ENCODE measurements at places on chromosomes 5 and 9.

GRCh38 chr5:100691548-100691947, 156.4 kb downstream of the FAM174A start:
- DNase-seq: no peak

GRCh38 chr9:100619665-100620064, 41.8 kb downstream of the CAVIN4 start:
- no peak for DNase-seq

DNA sequence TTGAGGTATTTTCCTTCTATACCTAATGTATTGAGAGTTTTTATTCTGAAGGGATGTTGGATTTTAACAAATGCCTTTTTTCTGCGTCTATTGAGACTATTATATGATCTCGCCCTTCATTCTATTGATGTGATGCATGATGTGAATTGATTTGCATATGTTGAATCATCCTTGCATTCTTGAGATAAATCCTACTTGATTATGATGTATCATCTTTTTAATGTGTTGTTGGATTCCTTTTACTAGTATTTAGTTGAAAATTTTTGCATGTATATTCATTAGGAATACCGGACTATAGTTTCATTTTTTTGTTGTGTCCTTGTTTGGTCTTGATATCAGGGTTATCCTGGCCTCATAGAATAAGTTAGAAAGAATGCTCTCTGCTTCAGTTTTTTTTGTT, 169.7 kb downstream of the NPR3 start:
- no peak for DNase-seq

GRCh38 chr5:44774279-44774880, 34.4 kb upstream of the MRPS30 start:
- no peak for DNase-seq

DNA sequence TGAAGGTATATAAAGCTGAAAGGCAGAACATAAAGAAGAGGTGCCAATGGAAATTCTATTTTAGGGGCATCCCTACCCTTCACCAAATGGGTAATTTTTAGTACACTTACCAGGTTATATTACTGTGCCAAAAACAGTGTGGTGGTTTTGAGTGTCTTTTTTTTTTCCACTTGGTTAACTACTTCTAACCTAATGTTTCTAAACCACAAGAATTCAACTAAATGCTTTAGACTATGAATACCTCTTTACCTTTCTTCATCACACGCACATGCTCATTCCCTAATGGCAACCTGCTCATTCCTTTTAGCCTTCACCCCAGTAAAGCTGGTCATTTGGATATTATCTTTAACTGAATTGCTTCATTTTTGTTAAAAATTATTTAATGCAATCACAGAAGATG, 215.6 kb downstream of the PIK3R1 start:
- no peak for DNase-seq

- no peak for DNase-seq
These were observed 730.6 kb upstream of the ZNF608 start for GRCh38 chr5:125476901-125477585.

GRCh38 chr9:134314950-134315715, 11.1 kb upstream of the RXRA start:
- DNase-seq: no peak

DNA sequence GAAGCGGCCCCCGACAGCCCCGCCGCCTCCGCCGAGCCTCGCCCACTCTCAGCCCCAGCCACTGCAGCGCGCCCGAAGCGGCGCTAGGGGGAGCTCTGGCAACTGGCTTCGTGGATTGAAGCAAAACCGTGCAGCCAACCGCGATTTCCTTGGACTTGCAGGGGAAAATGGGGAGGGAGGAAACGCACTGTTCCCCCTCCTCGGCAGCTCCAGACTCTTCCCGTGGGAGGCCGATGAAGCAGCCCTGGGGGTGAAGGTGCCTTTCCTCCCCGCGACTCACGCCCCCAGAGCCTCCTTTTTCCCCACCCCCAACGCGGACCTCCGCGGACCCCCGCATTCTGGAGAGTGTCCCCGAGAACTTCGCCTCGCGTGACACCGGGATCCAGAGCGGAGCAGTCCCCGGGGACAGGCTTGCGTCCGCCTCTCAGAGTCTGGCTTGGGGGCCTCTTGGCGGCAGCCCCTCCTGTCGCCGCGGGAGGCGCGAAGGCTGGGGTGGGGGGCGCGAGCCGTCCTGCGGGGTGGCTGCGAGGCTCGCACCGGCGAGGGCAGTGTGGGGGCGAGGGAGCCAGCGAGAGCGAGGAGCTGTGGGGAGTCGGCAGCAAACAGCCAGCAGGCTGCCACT, 3.8 kb downstream of the IER5L start:
- DNase-seq: peak; percentile 59

DNA sequence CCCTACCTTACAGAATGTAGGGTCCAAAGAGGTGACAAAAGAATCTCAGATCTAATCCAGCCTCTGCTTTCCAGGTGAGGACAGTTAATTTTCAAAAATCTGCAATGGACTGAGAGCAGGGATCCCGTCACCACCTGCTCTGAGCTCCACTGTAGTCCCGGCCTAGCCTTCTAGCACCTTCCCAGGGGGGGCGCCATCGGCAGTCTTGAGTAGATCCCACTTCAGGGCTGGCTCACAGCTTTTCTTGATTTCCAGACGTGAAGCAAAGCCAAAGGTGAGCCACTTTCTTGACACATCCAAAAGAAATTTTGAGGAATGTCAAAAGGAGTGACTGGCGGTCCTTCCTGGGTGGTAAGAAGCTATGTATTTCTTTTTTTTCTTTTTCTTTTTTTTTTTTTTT, 114.1 kb downstream of the SYK start:
- DNase-seq: no peak

Data from NCI-H2029 treated with DMSO at 0.1 percent for 48 hours (cell line).